Activated CD4-positive, CD25-positive, alpha-beta regulatory T cell (primary cell): ENCODE measurements at places on chromosomes 16 and 17.

DNA sequence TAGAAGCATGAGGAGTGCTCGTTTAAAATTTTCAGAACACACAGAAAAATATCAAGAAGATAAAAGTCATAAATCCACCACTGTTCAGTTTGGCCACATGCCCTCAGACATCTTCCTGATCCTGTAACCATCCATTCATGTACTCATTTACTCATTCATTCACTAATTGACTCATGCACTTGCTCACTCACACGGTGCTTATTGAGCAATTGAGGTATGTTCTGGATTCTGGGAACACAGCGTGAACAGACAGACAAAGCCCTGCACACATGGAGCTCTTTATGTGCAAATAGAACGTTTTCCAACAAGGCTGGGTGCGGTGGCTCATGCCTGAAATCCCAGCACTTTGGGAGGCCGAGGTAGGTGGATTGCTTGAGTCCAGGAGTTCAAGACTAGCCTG is 10.2 kb upstream of the NATD1 start:
- DNase-seq, result no peak

DNA sequence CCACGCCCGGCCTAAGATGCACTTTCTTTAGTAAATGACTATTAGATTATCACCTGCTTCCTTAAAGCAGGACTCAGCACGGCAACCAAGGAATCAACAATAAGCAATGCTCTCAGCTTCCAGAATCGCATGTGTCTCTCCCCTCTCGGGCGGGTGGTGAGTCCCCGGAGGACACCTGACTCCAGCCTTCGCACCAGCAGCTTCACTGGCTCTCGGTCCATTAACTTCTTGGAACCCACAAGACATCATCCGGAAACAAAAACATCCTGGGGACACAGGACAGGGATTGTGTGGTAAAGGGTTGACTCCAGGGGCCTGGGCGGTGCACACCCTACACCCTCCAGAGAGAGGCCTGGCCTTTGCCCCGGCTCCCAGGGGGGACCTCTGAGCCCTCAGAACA is 22.7 kb downstream of the UTS2R start:
- DNase-seq, result no peak

DNA sequence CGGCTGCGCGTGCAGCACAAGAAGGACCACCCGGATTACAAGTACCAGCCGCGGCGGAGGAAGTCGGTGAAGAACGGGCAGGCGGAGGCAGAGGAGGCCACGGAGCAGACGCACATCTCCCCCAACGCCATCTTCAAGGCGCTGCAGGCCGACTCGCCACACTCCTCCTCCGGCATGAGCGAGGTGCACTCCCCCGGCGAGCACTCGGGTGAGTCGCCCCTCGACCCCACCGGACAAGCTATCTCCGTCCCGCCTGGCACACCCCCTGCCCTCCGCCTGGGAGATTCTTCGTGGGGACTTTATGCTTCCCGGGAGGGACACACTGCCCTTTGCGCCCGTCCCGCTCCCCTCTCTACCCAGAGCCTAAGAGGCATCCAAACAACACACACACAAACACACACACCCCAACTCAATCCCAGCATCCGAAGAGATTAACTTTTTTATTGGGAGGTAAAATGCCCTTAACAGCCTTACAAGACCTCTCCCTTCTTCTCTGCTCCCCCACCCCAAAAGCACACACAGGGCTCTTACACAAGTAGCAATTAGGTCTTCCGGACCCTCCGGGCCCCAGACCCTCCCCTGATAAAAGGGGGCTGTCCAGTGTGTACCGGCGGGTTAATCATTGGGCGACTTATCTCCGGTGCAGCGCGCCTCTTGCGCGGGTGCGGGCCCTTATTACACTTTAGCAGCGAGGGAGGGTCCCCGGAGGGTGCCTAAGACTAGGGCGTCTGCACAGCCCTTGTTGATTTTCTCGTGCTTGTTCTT is 2.1 kb downstream of the SOX9 start:
- no peak for DNase-seq

DNA sequence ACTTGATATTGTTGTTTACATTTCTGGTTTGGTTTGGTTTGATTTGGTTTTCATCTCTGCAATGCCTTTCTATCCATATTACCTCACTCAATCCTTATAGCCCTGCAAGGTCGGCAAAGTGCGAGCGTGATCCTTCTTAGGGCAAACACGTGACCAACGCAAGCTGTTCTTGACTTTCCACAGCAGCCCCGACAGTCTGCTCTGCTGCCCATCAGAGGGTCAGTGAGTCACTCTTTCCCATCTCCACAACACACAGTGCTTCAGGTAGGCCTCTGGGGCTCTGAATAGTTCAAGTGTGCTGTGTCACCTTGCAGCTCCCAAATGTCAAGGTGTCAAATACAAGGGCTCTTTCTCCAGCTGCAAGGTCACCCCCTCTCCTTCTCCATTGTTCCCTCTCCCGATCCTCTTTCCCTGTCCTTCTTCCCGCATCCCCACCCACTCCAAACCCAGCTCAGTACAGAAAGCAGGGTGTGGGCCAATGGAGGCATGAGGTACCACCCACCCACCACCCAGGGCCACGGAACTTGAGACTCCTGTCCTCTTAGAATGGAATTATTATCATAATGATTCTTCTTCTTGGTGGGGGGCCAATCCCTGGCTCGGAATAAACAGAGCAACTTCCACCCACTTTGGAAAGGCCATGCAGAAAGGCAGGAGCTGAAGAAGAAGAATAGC is 139.7 kb downstream of the SLC39A11 start:
- no peak for DNase-seq

DNA sequence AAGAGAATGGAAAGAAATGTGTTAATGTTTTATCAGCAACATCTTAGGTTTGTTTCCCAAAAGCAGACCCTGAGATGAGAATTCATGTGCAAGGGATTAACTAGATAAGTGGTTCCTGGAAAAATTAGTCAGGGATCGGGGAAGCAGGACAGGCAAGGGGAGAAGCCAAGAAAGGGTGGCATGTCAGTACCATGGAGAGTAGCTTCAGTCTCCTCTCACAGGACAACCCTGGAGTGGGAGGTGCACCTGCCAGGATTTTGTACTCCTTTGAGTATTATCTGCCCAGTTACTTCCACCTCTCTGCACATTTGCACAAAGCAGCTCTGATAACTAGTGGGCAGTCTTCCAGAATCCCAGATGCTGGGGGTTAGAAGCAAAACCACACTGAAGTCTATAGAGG is 117.0 kb downstream of the RGS9 start:
- no peak for DNase-seq

GRCh38 chr17:13352747-13353415 is 248.8 kb downstream of the HS3ST3A1 start:
- DNase-seq, result no peak

DNA sequence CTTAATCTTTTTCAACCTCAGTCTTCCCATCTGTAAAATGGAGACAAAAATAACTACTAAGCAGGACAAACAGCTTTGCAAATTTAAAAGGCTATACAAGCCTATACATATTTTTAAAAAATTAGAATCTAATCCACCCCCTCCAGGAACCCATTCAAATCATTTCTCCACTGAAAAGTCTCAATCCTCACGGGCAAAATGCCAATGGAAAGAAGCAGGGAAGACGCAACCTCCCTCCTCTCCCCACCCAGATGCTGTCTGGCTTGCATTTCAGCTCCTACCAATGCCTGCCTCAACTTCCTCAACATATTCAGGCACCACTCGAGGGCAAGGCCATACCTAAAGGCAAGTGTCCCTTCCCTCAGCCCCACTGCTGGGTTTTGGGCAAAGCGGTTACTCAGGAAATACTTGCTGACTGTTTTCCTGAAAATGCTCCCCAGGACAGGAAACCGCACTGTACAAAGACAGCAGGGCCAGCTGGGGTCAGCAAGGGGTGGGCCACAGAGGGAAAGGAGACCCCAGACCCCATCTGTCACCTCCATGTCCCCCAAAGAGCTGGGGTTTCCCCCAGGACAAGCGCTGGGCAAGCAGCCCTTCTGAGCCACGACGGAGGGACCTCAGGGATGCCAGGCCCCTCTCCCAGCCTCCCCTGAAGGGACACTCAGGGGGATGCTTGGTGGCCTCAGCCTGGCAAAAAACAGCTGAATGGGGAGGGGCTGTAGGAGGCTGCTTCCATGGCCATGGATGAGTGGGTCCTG is 47.7 kb upstream of the DOC2B start:
- no peak for DNase-seq

DNA sequence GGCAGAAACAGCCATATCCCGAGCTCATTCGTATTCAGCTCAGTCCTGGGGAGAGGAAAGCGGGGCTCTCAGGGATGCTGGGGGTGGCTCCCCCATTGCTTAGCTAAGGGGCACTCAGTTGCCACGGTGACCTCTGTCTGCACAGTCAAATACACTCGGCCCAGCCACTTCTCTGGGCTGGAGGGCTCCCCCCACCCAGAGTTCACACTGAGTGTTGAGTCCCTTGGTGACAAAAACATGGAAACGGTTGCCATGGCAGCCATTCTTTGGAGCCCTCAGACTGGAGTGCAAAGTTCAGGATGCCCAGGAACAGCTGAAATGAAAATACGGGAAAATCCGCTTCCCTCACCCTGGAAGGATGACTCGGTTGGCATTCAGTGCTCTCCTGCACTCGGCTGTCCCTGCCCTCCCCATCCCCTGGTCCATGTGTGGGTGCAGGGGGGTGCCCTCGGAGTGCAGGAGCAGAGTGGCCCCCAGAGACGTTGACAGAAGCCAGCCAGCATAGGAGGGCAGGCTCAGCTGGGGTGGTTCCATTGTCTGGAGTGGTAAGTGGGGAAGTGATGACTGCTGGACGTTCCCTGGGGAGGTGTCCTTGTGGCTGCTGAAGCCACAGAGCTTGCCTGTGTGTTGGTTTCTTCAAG is 216.5 kb downstream of the NTN1 start:
- DNase-seq, result no peak

- no peak for DNase-seq
These were observed 7.8 kb downstream of the GRB7 start for GRCh38 chr17:39745335-39746144.

- DNase-seq, result no peak
These were observed 541.9 kb upstream of the EEF2KMT start for GRCh38 chr16:5639531-5639930.

DNA sequence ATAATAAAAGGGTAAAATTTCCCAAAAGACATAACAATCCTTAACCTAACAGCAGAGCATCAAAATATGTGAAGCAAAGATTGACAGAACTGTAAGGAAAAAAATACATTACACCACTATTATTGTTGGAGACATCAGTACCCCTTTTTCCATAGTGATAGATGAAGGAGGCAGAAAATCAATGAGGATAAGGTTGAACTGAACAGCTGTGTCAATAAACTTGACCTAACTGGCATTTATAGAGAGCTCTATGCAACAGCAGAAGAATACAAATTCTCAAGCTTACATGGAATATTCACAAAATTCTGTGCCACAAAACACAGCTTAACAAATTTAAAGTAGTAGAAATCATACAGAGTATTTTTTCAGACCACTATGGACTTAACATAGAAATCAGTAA is 195.0 kb upstream of the ELAC2 start:
- DNase-seq, result no peak

DNA sequence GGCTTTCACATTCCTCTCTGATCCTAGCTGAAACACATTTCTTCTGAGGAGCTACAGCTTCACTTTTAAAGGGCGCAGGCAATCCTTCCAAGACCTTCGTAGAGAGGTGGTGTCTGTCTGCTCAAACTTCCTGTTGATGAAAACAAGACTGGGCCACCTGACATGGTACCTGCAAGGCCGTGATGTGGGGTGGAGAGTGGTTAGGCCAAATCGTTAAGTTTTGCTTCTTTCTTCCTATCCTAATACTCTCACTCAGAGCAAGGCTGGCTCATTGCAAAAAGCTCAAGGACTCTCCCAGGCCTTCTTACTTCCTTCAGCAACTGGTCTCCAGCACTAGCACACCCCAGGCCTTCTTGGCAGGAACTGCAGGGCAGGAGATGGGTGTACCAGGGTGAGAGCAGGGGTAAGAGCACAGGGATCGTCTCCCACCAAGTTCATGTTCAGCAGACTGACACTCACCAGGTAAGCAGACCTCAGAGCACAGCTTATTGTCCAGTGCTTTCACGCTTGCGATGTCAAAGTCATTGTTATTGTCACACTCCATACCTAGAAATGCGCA is 10.9 kb upstream of the FOXJ1 start:
- no peak for DNase-seq
